ENCODE measurements at places on chromosomes 2 and 18.
A peak's percentile ranks its signal among the peaks of the same experiment; 100 is the strongest.

DNA sequence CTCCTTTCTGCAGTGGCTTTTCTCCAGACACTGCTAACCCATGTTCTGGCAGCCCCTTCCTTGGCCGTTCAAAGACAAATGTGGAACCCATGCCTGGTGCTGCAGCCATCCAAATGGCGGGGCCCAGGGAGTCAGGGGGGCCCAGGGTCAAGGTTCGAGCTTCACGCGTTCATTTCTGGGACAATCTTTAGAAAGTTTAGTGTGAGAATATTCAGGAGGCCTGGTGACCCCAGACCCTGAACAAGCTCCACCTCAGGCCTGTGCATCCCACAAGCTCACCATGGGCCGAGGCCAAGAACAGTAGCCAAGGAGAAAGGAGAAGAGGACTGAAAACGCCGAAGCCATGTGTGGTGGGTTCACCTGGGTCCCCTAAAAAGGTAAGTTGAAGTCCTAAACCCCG lies 54.4 kb downstream of the ANKMY1 start:
- no peak for DNase-seq

DNA sequence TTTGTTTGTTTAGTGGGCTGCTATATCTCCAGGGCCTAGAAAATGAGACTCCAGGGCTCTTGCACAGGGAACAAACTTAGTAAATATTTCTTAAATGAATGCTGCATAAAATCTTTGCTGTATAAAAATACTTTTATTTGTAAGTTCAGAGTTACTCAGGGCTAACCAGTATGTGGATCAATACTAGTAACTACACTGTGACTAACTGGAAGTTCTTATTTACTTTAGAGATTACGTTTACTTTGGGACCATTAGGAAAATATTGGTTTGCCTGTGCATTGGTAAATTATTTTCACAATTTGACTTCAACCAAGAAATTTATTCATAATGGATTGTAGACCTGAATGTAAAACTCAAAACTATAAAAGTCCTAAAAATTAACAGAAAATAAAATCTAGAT lies 575.5 kb downstream of the RNF144A start:
- no peak for DNase-seq

DNA sequence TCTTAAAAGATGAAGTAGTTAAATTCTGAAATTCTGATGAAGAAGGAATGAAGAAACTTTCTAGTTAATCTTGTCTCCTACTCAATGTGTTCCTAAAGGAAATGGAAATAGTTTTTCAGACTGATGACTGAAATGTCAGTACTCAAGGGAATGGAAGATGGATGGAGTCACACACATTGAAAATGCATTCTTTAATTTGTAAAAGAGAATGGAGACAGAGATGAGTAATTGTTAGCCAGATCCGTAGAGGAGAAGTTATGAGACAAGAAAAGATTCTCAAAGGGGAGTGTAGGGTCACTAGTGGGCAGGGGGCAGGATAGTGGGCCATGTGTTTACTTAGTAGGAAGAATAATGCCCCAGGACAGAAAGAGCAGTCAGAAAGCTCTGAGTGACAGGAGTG lies 13.3 kb downstream of the ZSWIM2 start:
- DNase-seq: no peak

- DNase-seq: no peak
Measured at GRCh38 chr2:76639171-76639680, 883.0 kb downstream of the LRRTM4 start.

DNA sequence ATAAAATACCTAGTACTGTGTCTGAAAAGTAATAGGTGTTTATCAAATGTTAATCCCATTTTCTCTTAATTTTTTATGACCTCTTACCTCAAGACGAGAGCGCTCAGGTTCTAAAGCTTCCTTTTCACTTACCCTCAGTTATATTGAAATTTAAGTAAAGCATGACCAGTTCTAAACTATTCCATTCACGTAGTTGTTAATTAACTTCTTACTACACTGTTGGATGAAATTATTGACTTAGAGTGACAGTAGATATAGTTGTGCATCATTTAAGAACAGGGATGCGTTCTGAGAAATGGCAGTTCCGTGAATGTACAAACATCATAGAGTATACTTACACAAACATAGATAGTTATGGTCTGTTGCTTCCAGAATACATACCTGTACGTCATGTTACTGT lies 20.1 kb upstream of the HTR2B start:
- no peak for DNase-seq

- DNase-seq: no peak
Measured at GRCh38 chr2:119352357-119352756, 14.3 kb downstream of the C2orf76 start.

DNA sequence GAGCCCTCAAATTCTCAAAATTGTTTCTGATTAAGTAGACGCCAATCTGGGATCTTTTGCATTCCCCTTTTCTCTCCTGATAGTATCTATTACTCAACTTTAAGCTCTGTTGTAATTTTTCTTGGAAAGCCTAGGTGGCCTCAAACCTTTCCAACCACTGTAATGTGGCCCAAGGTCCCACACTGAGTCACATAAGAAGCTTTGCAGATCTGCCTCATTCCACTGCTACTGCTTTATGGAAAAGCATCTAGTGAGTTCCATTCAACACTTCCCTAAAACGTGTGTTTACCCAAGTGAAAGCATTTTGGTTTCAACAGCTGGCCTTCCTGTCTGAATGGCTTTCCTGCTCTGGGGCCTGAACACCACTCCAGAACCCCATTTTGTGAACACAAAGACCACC lies 493.6 kb upstream of the SPHKAP start:
- no peak for DNase-seq

DNA sequence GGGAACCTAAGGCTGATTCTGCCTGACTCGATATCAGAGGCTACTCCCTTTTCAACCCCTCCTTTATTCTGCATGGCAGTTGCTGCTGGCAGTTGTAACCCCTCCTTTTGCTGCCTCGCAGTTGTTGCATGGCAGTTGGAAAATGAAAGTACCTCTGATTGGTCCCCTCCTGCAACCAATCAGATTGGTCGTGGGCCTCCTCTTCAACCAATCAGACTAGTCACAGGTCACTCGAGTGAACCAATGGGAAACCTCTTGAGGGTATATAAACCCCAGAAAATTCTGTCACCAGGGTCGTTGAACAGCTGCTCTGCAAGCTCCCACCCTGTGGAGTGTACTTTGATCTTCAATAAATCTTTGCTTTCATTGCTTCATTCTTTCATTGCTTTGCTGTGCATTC lies 294.3 kb upstream of the SLC8A1 start:
- DNase-seq: no peak

DNA sequence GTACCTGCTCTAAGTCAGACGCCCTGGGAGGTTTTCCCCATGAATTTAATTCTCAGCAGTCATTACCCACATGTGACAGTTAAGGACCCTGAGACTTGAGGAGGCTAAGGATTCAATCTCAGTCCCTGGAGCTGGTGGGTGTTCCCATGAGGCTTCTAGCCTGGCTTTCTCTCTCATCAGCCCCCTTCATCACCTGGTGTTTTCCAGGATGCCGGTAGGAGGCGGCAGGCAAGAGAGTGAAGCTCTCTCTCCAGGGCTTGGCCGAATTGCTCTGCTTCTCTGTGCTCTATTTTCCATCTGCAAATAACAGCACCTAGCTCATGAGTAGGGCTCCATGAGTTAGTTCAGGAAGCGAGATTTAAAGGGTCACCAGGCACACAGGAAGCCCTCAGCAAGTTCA lies 241.9 kb downstream of the PTPRM start:
- no peak for DNase-seq

GRCh38 chr2:8634466-8635172 lies 47.2 kb upstream of the ID2 start:
- DNase-seq: no peak

- no peak for DNase-seq
Measured at GRCh38 chr2:53877556-53877955, 17.8 kb upstream of the GPR75 start.

GRCh38 chr2:26059542-26059941 lies 25.7 kb downstream of the RAB10 start:
- no peak for DNase-seq

GRCh38 chr2:194735837-194736542 lies 921.0 kb upstream of the SLC39A10 start:
- DNase-seq: no peak

GRCh38 chr2:206974551-206974950 lies 35.2 kb downstream of the CPO start:
- DNase-seq: no peak

- DNase-seq: peak; percentile 3
Measured at GRCh38 chr2:158580760-158581159, 124.0 kb downstream of the PKP4 start.

DNA sequence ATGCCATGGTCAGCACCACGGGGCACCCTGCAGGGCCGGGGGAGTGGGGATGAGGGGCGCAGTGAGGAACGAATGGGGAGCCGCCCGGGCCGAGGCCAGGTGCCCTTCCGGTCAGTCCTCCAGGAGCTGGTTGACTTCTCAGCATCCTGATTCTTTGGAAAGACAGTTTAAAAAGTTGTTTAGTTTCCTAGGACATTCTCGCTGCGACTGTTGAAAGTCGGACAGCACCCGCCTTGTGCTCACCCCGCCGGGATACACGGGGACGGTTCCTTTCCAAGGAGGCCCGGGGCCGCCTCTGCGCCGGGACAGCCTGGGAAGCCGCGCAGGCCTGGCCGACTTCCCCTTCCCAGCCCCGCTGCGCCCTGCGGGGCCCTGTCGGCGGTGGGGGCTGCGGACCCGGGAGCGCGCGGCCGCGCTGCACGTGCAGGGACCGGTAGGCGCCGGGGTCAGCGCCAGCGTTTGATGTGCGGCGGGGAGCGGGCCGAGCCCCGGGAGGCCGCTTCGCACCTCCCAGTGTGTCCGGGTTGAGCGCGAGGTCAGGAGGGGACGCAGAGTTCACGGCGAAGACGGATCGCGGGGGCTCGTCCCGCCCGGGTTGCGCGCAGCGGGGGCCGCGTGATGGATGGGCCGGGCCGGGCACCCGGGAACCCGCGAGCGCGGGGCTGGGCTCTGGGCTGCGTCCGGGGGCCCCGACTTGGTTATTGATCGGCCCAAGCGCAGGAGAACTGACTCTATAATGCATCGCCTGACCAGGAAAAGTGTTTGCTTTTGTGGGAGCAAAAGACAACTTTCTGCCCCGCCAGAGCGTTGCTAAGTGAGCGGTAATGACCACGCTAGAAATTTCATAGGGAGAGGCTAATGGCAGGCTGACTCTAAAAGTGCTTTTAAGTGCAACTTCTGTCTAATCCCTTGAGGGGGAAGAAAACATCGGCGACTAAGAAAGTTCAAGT lies 28.0 kb upstream of the SMIM21 start:
- DNase-seq: no peak

DNA sequence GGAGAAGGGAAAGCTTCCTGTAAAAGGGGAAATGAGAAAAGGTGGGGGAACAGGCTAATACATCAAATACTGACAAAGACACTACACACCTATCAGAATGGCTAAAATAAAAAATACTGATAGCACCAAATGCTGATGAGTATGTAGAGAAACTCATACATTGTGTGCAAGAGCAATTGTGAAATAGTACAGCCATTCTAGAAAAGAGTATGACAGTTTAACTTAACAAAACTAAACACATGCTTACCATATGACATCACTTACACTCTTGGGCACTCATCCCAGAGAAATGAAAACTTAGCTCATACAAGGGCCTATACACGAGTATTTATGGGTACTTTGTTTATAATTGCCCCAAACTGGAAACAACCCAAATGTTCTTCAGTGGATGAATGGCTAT lies 53.4 kb downstream of the ZNF638 start:
- DNase-seq: no peak

DNA sequence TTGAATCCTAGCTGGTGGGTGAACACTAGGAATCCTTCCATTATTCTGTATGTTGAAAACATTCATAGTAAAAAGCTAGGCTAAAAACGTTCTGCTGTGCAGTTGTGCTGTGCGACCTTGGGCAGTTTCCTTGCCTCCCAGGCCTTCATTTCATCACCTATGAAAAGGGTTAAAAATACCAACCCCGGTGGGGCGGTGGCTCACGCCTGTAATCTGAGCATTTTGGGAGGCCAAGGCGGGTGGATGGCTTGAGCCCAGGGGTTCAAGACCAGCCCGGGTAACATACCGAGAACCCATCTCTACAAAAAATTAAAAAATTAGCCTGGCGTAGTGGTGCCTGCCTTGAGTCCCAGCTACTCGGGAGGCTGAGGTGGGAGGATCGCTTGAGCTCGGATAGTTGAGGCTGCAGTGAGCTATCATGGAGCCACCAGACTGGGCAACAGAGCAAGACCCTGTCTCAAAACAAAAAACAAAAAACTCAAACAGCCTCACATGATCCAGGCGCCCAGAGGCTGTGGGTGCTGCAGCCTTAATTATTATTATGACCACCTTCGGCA lies 2.9 kb upstream of the RRM2 start:
- DNase-seq: no peak

- DNase-seq: no peak
Measured at GRCh38 chr18:59024829-59025228, 114.9 kb upstream of the SEC11C start.

DNA sequence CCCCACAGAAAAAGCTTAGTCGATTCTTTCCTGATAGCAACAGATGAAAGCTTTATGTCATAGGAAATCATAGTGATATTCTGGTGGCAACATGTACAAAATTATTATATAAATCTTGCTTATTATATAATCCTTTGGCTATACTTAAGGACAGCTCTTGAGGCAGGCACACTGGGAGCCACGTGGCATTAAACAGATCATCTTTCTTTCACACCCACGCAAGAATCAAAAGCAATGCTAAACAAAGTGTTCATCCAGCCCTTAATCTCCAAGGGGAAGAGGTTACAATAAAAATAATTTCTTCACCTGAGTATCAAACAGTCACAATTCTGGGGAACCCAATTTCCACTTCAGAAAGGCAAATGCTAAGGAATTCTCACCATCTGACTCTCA lies 57.8 kb downstream of the CYB5A start:
- DNase-seq: no peak

- no peak for DNase-seq
Measured at GRCh38 chr2:12152888-12153287, 406.5 kb downstream of the LPIN1 start.

DNA sequence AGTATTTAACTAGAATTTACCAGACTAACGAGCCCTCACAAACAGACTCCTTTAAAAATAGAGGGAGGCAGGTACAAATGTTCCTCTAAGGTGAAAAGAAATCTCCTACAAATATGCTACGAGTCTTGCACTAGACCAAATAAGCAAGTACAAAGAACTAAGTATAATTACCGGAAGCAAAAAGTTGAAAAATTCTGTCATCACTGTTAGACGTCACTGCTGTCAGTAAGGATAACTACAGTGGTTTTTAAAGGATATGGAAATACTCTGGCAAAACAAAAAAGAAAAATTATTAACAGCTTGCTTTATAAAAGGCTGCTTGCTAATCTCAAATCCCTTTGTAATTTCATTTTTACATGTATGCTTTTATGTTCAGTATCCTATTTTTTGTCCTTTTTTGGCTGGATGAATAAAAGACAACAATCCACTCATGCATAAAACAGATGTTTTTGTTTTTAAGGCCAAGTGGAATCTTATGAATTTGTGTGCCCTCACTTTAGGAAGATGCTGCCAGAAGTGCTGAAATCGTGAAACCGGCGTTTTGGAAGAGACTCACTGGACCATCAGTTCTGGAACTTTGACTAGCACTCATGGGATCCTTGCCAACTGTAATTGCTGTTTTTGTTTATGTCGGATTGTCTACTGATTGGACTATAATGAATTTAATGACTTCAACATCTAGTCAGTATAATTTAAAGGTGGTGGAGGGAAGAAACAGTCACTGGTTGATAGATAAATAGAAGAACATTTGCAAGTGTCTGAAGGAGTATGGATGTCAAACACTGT lies 6.7 kb downstream of the ZNF521 start:
- no peak for DNase-seq

GRCh38 chr2:33335516-33335915 lies 140.9 kb upstream of the RASGRP3 start:
- DNase-seq: no peak
